ENCODE measurements at places on chromosomes 2 and 18.

- DNase-seq: no peak
Observed at GRCh38 chr2:212892193-212892592, 259.2 kb downstream of the IKZF2 start.

GRCh38 chr18:37470986-37471385, 94.6 kb downstream of the CELF4 start:
- no peak for DNase-seq

DNA sequence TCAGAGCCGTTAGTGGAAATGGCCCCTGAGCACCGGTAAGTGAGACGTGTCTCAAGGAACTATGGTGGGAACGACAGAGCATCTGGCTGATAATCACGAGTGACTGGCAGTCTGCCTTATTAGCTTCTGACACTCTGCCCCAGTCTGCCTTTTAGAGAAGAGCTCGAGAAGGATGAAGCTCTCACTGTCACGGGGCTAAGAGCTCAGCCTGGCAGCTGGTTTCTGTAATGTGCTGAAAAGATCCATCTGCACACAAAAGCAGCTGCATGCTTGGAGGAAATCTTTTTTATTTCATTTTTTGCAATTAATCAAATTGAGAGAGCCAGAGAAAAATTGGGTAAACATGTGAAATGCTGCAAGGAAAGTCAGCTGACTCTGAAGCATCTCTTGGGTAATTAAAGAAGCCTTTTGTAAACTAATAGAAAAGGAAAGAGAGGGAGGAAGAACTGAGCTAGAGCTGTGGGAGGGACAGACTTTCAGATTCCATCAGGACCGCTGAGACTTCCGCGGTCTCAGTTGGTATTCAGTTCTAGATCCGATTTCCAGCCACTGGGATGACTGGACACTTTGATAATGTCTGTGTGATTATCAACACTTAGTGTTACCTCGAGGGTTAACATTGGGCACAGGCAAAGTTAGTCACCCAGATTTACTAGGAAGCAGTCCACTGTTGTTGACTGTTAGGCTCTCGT, 24.4 kb downstream of the MBP start:
- no peak for DNase-seq

DNA sequence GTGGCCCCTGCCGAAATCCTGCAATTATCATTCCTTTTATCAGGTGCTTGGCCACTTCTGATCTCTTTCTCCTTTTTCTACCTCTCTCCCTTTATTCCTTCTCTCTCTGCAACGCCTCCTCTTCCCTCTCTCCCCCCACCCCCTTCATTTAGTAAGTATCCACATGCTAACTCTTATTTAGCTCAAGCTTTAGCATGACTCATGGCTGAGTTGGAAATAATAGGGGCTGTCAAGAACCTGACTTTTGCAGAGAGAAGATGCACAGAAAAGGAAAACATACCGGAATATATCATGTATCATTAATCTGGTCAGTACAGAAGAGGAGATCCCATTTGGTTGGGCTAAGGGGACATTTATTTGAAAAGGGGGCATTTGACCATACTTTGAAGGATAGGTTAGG, 33.1 kb downstream of the FAM171B start:
- DNase-seq: no peak

- no peak for DNase-seq
Observed at GRCh38 chr18:9106800-9107584, 4.5 kb downstream of the NDUFV2 start.

GRCh38 chr2:69469784-69470183, 32.5 kb upstream of the NFU1 start:
- no peak for DNase-seq

- no peak for DNase-seq
Observed at GRCh38 chr18:59728816-59729215, 31.6 kb upstream of the CCBE1 start.

DNA sequence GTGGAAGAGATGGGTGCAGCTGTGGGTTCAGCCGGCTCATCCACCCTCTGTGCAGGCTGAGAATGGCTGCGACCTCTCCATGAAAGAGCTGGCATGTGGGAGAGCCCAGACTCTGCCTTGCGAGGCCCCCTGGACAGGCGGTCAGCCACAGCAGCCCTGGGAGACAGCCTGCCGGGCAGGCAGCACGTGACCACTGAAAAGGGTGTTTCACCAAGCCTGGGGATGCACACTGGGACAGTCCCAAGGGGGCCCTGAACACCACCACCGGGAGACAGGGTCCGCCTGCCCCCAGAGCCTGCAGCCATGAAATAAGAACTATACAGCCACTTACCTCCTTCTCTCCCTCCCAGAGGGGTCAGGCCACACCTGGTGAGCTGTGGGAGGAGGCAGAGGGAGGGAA, 11.5 kb downstream of the RFX8 start:
- DNase-seq: no peak

GRCh38 chr18:27780061-27780745, 396.7 kb downstream of the CDH2 start:
- no peak for DNase-seq

- no peak for DNase-seq
Observed at GRCh38 chr2:28523902-28524301, 28.0 kb downstream of the PLB1 start.

DNA sequence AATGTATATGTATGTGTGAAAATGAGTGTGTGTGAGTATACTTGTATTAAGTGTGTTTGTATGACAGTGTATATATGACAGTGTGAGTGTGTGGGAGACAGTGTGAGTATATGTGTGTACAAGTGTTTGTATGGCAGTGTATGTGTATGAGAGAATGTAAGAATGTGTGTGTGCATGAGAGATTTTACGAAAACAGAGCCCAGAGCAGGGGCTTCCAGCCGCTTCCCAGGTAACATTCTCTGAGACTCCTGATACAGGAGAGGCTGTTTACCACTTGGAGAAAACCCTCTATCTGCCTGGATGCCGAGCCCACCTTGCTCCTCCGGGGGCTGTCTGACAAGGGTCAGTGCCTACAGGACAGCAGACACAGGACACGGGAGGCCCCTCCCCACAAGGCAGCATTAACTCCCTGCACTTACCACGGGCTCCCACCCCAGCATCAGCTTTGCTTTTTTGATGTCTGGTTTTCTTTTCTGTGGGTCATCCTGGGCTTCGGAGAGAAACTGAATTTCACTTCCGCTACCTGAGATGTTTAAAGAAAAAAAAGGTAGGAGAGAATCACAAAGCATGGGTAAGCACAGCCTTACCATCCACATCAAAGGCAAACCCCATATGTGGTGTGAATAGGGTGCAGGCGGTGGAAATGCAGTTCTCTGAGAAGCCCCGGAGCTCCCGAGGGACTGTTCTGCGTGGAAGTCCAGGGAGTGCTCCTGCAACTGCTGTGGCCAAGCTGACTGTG, 97.6 kb downstream of the UXS1 start:
- DNase-seq: no peak

- DNase-seq: no peak
Observed at GRCh38 chr2:124193706-124194105, 168.6 kb downstream of the CNTNAP5 start.

GRCh38 chr2:156908825-156909224, 348.7 kb upstream of the GALNT5 start:
- DNase-seq: no peak

GRCh38 chr2:237863102-237863511, 3.7 kb downstream of the RAMP1 start:
- DNase-seq: no peak

GRCh38 chr2:30522421-30522820, 75.4 kb downstream of the LCLAT1 start:
- no peak for DNase-seq

GRCh38 chr2:44671916-44672315, 269.6 kb upstream of the SIX3 start:
- no peak for DNase-seq

- no peak for DNase-seq
Observed at GRCh38 chr2:140067661-140068060, 1287.5 kb upstream of the NXPH2 start.

- no peak for DNase-seq
Observed at GRCh38 chr2:238016526-238016925, 44.3 kb upstream of the SCLY start.

GRCh38 chr2:7927691-7928090, 754.2 kb upstream of the ID2 start:
- DNase-seq: no peak

DNA sequence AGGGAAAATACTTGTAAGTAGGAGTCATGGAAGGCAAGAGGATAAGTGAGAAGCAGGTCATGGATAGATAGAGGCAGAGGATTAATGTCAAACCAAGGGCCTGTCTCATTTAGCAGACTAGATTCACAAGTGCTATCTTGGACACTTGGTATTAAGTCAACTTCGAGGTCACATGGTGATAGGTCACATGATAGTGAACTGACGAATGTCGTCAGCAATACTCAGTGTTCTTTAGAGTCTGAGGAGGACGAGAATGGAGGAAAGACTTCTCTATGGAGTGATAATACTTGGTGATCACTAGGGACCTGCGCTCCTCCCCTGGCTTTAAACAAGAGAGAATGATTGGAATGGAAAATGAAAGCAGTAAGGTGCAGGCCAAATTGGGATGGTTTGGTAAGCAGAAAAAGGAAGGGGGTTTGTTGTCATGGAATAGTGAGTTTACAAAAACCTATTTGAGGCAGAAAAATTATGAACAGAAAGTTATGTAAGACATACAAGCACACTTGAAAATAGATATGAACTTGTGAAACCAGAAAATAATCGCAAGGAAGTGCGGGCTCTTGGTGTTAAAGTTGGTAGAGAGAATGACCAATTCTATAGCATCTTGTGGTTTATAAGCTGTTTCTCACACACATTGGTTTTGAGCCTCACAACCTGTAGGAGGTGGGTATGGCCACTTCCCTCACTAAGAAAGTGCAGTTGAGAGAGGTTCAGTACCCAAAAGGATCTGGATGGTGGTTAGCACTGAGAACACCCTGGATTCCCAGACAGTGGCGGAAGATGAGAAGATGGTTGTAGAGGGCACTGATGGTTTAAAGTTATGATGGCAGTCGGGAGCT, 141.5 kb downstream of the WDSUB1 start:
- no peak for DNase-seq

- no peak for DNase-seq
Observed at GRCh38 chr2:33903215-33903614, 304.1 kb upstream of the FAM98A start.

GRCh38 chr2:182435754-182436153, 8.9 kb upstream of the PDE1A start:
- DNase-seq: no peak

DNA sequence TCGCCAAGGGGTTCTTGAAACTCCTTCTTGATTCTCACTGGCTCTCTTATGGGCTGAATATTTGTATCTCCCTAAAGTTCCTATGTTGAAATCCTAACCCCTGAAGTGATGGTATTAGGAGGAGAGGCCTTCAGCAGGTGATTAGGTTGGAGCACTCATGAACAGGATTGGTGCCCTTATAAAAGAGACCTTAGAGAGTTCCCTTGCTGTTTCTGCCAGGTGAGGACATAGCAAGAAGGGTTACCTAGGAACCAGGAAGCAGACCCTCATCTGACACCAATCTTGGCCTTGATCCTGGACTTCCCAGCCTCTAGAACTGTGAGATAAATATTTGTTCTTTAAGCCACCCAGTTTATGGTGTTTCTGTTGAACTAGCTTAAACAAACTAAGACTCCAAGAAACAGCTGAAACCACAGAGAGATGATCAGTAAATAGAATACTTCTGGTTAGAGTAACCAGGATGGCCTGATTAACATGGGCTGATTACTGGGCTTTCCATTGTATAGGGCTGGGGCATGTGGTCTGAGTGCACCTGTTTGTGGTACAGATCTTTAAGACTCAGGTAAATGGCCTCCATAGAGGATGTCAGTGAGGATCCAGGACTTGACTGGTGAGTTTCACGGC, 7.7 kb upstream of the CDC42EP3 start:
- no peak for DNase-seq

- DNase-seq: no peak
Observed at GRCh38 chr2:215430528-215431187, 5.2 kb downstream of the FN1 start.

- no peak for DNase-seq
Observed at GRCh38 chr2:54927085-54927750, 123.0 kb downstream of the RTN4 start.

- no peak for DNase-seq
Observed at GRCh38 chr2:206863716-206864115, 75.6 kb upstream of the CPO start.

DNA sequence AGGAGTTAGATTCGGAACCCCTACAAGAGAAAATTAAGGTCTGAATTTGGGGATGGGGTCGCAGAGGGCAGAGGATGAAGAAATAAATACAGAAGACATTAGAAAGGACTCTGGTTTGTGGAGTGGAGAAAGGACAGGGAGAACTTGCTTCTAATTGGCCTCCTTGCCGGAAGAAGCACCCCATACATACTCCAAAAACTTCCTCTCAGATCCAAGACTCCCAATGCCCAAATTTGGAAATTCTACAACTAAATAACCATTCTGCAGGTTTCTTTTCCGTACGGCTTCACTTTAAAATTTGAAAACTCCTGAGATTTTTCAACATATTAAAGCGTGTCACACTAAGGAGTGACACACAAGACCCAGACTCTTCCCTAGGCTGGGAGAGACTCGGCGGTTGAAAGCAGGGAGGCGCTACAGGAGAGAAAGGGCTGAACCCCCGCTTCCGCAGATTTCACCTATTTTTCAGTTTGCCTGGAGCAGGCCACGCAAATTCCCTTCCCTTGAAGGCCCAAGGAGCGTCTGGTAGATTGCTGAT, 478 bp downstream of the CLHC1 start:
- no peak for DNase-seq

DNA sequence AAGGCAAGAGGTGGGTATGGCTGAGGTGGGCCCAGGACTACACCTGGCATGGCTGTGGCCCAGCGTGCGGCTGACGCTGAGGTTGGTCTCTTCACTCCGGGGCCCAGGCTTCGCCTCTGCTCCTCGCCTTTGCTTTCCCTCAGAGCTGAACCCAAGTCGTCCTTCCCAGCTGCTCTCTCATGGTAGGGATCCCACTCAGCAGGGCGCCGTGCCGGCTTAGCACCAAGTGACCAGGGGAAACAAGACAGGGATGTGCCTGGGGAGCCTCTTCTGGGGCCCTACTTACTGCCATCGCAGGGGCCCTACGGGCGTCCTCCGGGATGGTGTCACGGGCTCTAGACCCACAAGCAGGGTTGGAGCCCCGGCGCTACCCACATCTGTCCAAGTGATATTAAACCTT, 138.1 kb upstream of the ALKAL2 start:
- DNase-seq: no peak

DNA sequence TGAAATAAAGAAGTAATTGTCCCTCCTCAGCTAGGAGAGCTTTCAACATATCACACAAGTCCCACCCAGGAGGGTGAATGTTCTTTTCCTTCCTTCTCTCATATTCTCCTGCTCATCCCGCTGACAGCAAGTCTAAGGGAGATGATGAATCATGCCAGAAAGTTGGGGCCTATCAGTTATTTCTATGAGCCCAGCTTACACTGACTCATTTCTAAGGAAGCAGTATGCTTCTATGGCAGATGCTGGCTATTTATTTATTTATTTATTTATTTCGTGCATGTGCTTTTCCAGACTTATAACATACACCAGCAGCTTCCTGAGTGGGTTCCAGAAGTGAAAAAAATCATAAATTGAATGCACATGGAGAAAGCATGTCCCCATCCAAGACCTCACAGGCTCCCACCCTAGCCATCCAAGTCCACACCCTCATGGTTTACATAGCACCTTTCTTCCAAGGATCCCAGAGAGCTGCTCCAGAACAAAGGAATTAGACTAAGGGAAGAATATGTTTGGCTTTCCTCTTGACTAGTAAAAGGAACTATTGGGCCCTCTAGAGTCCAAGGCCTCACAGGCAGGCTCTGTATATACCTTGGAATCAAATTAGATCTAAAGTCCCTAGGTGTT, 1074.2 kb upstream of the ZEB2 start:
- no peak for DNase-seq

All from cortex of kidney (tissue), 1 donor.